ENCODE measurements at places on chromosomes 11 and 22. TPM values are rescaled to one million over a fixed set of nuclear protein-coding genes. Genes with fewer than 3 reads are reported as not detected.

Gene CLCF1
- total RNA-seq: 0.89 TPM

Gene MS4A10
- total RNA-seq: not detected

Gene OR8G1
- total RNA-seq: not detected

Gene GSTT2B
- 0.89 TPM for total RNA-seq

GRCh38 chr22:44363013-44363979, 50.5 kb upstream of the SHISAL1 start:
- peak; percentile 7 for DNase-seq

- no peak for DNase-seq
These were observed 24.8 kb downstream of the CTNND1 start for GRCh38 chr11:57786436-57786835.

- DNase-seq: no peak
These were observed 46.4 kb upstream of the ARHGAP42 start for GRCh38 chr11:100640646-100641045.

GRCh38 chr11:15615398-15616096, 500.8 kb downstream of the INSC start:
- no peak for DNase-seq

GRCh38 chr11:126743628-126744027, 256.9 kb downstream of the KIRREL3 start:
- DNase-seq: no peak
